Activated naive CD8-positive, alpha-beta T cell treated with anti-CD3 and anti-CD28 coated beads, Interleukin-2, amount 50 U/mL, for 16 hours (primary cell): ENCODE measurements at places on chromosomes 13 and 19.

DNA sequence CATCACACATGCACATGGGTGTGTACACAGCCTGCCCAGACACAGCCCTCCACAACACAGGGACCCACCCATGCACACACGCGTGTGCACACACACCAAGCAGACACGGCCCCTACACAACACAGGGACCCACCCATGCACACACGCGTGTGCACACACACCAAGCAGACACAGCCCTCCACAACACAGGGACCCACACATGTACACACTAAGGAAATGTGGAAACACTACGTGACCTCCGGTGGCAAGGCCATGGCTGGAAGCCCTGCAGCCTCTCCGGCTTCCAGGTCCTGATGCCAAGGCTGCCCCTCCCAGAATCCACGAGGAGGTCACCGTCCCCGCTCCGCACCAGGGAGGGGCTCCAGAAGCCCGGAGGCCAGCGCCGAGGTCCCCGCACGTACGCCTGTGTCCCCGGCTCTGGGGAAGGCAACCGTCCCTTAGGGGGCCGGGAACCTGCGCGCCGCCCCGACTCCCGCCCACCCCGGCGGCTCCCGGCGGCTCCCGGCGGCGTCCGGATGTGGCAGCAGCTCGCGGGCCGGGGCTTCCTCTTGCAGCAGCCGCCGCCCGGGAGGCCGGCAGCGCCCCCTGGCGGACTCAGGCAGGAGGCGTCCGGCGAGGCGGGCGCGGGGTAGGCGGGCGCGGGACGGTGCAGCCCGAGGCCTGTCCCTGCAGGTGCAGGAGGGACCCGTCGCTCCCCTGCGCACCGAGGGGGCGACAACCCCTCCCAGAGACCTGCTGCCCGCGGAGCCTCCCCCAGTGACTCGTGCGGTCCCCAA, 29.8 kb upstream of the GRTP1 start:
- peak; percentile 69 for DNase-seq

- peak; percentile 52 for DNase-seq
Measured at GRCh38 chr19:51158474-51159129, 16.5 kb downstream of the SIGLEC7 start.

GRCh38 chr19:41792513-41793413, 3.6 kb upstream of the CEACAM3 start:
- peak; percentile 7 for DNase-seq

DNA sequence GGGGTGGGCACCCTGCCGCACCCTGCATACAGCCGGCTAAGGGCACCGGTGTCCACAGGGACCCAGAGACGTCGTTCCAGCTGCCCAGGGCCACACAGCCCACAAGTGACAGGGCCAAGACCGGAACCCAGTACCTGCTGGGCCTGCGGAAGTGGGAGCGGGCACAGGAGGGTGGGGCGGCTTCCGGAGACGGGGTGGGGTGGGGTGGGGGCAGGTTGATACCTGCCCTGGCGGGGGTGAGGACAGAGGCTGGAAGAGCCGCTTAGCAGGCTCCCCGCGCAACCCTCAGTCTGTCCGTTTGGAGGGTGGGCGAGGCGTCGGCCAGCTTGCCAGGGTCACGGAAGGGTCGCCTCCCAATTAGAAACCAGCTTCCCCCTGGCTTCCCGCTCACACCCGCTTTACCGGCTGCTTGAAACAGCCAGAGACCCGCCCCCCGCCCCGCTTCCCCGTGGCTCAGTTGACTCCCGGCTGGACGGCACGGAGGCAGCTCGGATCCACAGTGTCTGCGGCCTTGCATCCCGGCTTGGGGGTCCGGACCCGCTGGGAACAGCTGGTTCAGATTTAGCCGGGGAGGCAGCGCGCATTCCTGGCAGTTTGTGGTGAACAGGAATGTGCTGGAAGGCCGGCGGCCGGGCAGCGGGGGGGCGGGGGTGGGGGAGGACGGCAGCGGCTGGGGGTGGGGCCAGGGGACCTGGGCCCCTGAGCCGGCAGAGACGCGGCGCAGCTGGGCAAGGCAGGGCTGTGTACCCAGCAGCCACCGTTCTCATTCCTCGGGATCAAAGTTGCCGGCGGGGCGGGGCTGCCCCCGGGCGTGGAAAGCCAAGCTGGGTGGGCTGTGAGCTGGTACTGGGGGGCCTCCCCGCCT, 1.9 kb downstream of the CNN2 start:
- no peak for DNase-seq

GRCh38 chr13:40168425-40169166, 497.8 kb downstream of the FOXO1 start:
- DNase-seq: no peak

DNA sequence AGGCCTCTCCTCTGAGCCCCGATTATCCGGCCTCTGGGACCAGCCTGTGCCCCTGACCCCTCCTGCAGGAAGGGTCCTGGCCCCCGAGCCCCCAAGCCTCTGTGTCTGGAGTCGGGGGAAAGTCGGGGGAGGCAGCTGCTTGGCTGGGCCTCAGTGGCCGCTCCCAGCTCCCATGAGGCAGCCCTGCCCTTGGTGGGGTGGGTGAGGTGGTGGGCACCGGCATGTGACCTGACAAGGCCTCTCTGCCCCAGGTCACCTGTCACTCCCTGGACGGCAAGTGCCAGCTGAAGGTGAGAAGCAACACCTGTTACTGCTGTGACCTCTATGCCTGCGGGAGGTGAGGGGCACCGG, 41.5 kb downstream of the TMEM255B start:
- no peak for DNase-seq

DNA sequence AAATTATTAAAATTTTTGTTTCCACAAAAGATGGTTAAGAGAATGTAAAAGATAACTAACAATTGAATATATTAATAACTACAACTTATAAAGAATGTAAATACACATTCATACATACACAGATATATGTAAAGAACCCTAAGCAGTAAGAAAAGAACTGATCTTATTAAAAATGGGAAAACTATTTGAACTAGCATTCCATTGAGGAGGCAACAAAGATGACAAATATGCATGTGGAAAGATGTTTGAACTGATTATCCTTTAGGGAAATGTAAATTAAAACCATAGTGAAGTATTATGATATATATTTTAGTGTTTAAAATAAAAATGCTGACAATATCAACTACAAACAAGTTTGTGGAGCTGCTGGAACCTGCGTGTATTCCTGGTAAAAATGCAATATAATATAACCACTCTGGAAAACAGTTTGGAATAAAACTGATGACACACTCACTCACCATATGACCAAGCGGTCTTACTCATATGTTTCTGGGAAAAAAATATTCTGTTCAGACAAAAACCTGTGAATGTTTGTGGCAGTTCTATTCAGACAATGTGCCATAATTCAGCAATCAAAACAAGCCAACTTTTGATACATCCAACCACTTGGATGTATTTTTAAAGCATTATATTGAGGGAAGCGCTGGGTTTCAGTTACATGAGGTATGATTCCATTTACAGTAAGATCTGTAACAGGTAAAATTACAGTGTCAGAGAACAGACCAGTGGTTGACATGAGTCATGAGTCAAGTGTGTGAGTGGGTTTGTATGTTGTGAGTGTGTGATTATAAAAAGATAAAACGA, 694.4 kb upstream of the SLITRK5 start:
- DNase-seq: no peak

DNA sequence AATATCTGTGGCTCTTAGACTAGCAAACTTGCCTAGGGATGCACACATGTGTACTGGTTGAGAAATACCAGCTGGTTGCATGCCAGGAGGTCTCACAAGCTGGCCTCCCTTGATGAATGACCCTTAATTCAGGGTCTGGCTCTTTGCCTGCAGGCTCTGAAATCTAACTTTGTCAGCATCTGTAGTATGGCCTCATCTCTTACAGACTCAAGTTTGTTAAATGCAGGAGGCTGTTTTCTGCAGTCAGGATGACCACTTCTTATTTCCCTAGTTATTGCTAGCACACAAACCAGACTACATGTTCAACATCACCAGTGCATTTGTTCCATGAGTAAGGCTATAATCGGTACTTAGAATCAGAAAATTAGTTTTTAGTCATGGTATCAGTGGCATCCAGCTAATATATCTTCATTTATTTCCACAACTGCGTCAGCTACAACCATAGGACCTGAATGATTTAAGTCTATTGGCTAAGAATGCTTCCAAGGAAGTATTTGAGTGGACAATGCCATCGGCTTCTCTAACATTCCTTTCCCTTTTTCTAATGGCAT, 23.3 kb upstream of the POSTN start:
- DNase-seq: no peak

DNA sequence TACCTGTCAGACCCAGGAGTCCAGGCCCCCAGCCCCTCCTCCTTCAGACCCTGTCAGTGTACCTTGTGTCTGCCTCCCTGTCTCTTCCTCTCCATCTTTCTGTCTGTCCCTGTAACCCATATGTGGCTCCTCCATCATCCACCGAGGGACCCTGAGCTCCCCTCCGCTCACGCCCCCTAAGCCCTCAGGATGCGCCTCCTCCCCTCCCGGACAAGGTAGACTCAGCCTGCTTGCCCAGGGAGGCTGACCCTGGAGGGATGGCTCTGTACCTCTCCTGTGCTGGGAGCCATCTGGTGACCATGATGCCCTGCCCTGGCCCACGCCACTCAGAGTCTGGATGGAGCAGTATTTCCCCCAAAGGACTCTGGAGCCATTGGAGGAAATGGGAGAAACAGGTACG, 1.0 kb upstream of the CAPN12 start:
- DNase-seq: no peak

DNA sequence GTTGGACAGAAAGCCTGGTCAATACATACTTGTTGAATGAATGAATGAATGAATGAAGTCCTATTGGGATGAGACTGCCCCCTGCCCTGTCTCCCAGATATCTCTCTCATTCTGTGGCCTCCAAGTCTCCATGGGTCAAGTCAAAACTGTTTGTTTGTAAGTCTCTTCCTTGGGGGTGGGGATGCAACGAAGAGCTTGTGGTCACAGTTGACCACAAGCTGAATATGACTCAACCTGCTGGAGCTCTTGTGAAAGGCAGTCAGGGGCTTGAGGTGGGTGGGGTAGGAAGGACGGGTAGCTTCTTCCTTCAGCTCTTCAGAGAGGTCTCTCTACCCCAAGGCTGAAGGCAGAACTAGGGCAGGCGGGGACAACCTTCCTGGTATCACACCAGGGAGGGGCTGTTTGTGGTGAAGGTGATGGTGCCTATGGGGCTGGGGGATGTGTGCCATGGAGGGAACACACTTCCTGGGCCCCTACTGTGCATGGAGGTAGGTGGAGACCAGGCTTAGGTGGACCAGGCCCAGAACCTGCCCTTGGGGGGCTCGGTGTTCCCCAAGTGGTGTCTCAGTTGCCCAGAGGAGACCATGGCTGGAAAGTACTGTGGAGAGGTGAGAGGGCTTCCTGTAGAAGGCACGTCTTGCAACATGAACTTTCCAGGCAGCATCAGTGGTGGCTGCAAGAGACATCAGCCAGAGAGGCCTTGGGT, 8.0 kb downstream of the MYO1F start:
- no peak for DNase-seq

GRCh38 chr19:55454787-55455243, 6.6 kb downstream of the ISOC2 start:
- DNase-seq: no peak

DNA sequence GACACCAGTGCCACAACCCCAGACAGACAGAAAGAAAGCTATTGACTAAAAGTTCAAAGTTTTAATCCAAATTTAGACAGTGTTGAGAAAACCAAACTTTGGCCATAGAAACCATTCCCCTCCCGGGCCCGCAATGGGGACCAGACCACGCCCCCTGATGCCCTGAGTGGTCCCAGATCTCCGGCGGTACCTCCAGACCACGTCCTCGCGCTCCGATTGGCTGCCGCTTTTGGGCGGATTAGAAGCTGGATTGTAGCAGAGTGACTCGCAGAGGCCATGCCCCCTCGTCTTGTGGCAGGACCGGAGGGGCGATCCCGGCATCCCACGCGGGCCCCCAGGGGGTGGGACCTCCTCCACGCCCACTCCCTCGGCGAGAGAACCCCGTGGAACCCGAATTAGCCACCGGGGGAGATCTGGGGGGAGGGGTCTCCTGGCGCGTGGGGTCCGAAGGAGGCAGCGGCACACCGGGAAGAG, 797 bp upstream of the HSD17B14 start:
- DNase-seq: peak; percentile 78

DNA sequence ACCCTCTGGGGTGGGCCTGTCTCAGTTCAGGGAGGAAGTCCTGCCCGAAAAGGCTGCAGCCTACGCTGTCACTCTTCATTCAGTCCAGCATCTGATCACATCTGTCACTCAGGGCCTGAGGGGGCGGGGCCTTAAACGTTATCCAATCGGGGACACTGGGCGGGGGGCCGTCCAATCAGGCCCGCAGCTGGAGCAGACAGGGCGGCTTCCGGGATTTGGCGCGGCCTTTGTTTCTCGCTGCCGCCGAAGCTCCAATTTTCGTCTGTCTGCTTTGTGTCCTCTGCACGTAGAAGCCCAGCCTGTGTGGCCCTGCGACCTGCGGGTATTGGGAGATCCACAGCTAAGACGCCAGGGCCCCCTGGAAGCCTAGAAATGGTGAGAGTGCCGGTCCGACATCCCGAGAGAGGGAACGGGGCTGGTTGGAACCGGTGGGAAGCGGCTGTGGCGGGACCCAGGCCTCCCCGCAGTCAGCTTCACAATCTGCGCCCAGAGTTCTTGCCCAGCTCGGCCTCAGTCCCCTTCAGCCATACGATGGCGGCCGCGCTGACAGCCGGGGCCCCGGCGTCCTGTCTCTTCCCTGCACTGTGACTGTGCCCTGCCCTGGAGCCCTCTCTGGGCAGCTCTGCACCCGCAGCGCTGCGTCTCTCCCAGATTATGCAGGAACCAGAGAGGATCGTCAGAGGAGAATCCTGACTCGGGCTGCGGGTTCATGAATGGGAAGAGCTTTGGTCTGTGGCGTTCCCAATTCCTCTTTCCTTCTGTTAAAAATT, at the start of gene ZNF730:
ZNF730 (plus strand) TSS at position 224 of the 770 bp plus-strand sequence; CDS start at position 373, 149 bp downstream.
- peak; percentile 11 for DNase-seq

GRCh38 chr19:47356900-47357299, 7.8 kb downstream of the DHX34 start:
- no peak for DNase-seq

GRCh38 chr13:107518292-107518691, 697.0 kb downstream of the LIG4 start:
- no peak for DNase-seq

GRCh38 chr13:44908266-44908665, 81.0 kb downstream of the NUFIP1 start:
- DNase-seq: no peak

DNA sequence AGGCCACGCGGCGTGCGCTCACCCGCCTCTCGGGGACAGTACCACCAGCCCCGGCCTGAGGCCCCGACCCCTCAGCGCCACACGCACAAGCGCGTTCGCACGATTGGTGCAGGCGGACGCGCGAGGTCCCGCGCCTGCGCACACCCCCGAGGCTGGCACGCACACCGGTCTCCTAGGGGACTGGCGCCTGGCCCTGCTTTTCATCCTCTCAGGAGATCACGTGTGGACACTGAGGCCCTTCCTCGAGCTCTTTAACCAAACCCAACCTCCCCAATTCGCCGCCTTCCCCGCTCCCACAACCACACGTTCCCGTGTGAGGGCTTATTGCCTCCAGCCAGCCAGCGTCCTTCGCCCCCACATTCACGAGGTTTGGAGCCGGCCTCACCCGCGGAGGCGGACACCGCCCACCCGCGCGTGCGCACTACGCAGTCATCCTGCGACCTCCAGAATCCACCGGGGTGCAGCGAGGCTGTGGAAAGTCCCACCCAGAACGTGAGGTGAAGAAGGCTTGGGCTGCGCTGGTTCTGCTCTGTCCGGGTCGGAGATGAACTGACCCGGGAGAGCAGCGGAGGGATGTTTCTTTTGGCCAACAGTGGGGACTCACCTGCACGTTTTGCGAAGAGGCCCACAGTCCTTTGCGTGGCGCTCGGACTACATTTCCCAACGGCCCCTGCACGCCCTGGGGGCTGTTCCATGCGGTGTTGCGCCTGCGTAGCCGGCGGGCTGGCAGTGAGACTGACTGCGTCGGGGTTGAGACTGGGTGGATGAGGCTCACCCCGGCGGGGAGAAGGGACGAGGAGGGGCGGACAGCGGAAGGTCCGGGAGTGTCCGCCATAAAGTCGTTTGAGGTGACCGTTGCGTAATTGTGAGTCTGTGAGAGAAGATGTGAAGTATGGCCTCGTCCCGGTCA, 539 bp upstream of the ZNF667 start:
- DNase-seq: peak; percentile 39
